Activated CD8-positive, alpha-beta memory T cell treated with anti-CD3 and anti-CD28 coated beads, Interleukin-2, amount 10 ng/mL, durations not matched to agents 7 days and 5 days (primary cell): ENCODE measurements at places on chromosomes 1 and 21. TPM values are rescaled to one million over a fixed set of nuclear protein-coding genes. Genes with fewer than 3 reads are reported as not detected.

DNA sequence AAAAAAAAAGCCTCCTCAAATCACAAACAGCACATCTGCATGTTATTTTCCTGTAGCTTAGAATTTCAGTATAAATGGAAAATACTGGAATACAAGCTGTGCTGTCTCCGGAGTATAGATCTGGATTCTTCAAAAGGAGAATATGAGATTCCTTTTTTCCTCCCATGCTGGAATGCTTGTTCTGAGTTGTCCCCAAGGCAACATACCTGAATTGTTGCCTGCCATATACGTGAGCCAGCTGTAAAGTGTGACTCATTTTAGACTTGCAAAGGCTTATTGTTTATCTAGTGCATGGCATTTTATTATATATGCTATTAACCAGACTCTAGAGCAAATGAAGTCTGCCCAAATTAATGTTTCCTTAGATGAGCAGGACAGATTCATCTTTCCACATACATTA lies 95.0 kb upstream of the C1orf105 start:
- no peak for DNase-seq

- DNase-seq, result no peak
Observed at GRCh38 chr1:2632051-2632430, 775 bp downstream of the MMEL1 start.

GRCh38 chr1:27368869-27369582 lies 2.3 kb upstream of the MAP3K6 start:
- no peak for DNase-seq

GRCh38 chr1:244264163-244264562 lies 187.5 kb downstream of the ADSS2 start:
- no peak for DNase-seq

Gene CROCC
- total RNA-seq, result 26.6 TPM

Gene LHX8
- total RNA-seq, result not detected
